ENCODE measurements at places on chromosomes 6 and 20. TPM values are rescaled to one million over a fixed set of nuclear protein-coding genes. Genes with fewer than 3 reads are reported as not detected.

The ZBTB9 gene
- total RNA-seq = 23.4 TPM

The SEL1L2 gene
- total RNA-seq = not detected

The ADTRP gene
- 15.6 TPM for total RNA-seq

The COL9A1 gene
- not detected for total RNA-seq

The HSPA1A gene
- total RNA-seq = 38.1 TPM

The UBR2 gene
- total RNA-seq = 16.8 TPM

The CTAGE9 gene
- not detected for total RNA-seq

The GSTA2 gene
- total RNA-seq = not detected

The PRL gene
- 0.24 TPM for total RNA-seq

The RBPJL gene
- 0.19 TPM for total RNA-seq

The SNAP91 gene
- total RNA-seq = not detected

The ENPP1 gene
- 0.32 TPM for total RNA-seq

The PHACTR3 gene
- 0.11 TPM for total RNA-seq

The ALDH8A1 gene
- total RNA-seq = not detected

The SS18L1 gene
- 14.5 TPM for total RNA-seq

The IL22RA2 gene
- not detected for total RNA-seq

The ZSCAN31 gene
- total RNA-seq = 0.83 TPM

The IL17A gene
- 3.9 TPM for total RNA-seq

The MDFI gene
- total RNA-seq = 0.49 TPM

The HSPA12B gene
- total RNA-seq = not detected

The HLA-G gene
- total RNA-seq = 1.1 TPM

The COL9A3 gene
- total RNA-seq = 0.33 TPM

The HLA-DOB gene
- 2.0 TPM for total RNA-seq

The CST1 gene
- not detected for total RNA-seq

The APCDD1L gene
- total RNA-seq = not detected

The RIMS4 gene
- not detected for total RNA-seq

The PMEPA1 gene
- total RNA-seq = 7.4 TPM

The EPPIN gene
- not detected for total RNA-seq

The FAM83C gene
- total RNA-seq = not detected

The SYCP2L gene
- not detected for total RNA-seq

The C4A gene
- 5.3 TPM for total RNA-seq

The DST gene
- 3.5 TPM for total RNA-seq

The RAMACL gene
- 4.6 TPM for total RNA-seq

The MATN4 gene
- total RNA-seq = 0.13 TPM

The CYP21A2 gene
- 0.84 TPM for total RNA-seq

The TBCC gene
- 19.6 TPM for total RNA-seq

The SPTLC3 gene
- 0.71 TPM for total RNA-seq

The PRR3 gene
- total RNA-seq = 43.8 TPM

The SNAP25 gene
- total RNA-seq = not detected

The DDX43 gene
- total RNA-seq = 0.25 TPM

The RNF39 gene
- not detected for total RNA-seq

The CRIP3 gene
- not detected for total RNA-seq
